ENCODE measurements at places on chromosomes 2 and 18.
A peak's percentile ranks its signal among the peaks of the same experiment; 100 is the strongest.

DNA sequence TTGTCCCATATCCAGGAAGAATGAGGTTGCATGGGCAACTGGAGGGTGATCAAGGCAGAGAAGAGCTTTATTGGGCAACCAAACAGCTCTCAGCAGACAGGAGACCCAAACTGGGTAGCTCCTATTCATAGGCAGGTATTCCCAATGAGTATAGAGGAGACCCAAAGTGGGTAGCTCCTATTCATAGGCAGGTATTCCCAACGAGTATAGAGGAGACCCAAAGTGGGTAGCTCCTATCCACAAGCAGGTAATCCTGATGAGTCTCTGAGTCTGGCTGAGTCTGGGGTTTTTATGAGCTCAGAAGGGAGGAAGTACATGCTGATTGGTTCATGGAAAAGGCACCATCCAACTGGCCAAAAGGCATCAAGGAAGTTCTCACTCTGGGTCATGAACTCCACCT lies 5.3 kb upstream of the GORASP2 start:
- DNase-seq = no peak

GRCh38 chr2:16073921-16074425 lies 133.6 kb downstream of the MYCN start:
- DNase-seq = no peak

- peak; percentile 78 for DNase-seq
These were observed 24.7 kb upstream of the PNPT1 start for GRCh38 chr2:55718165-55719008.

DNA sequence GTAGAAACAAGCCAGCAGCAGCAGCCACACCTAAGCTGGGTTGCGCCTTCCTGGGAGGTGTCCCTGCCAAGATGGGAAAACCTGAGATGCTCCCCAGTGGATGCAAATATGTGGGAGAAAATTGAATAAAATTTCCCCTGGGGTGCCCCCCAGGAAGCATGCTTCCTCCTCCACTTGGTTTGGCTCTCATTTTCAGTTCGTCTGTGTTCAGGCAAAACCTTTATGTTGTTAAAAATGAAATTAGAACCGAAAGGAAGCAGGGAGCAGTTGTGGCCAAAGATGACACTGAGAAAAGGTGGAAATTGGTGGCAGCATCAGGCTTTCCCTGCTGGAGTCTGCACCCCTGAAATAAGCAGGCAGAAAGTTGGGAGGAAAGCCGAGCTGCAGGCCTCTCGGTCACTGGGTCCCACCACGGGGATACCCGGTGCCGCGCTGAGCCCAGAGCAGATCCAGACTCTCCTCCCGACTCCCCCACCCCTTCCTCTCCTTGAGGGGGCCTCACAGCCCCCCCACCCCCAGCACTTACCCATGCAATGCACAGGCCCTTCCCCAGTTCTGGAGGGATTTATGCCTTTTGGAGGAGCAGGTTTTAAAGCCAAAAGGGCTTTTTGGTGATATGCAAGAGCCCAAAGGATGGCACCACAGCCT lies 267.7 kb upstream of the SPRED2 start:
- no peak for DNase-seq

- no peak for DNase-seq
These were observed 28.1 kb upstream of the CAB39 start for GRCh38 chr2:230684270-230685168.

DNA sequence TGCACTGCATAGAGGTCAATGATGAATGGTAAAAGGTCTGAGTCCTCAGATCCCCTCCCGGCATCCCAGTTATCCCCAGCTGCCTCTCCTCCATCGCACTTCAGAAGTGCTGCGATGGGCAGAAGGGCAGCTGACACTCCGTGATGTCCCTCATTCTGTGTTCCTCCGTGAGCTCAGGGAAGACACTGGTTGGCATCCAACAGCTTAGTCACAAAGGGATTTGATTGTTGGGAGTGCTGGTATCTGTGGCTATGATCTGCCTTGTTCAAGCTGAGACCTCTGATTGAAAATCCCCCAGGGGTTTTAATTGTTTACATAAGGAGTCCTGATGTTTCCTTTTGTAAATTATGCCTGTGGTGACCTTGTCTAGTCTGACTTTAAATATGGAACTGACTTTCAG lies 19.0 kb upstream of the SAG start:
- DNase-seq = peak; percentile 8

DNA sequence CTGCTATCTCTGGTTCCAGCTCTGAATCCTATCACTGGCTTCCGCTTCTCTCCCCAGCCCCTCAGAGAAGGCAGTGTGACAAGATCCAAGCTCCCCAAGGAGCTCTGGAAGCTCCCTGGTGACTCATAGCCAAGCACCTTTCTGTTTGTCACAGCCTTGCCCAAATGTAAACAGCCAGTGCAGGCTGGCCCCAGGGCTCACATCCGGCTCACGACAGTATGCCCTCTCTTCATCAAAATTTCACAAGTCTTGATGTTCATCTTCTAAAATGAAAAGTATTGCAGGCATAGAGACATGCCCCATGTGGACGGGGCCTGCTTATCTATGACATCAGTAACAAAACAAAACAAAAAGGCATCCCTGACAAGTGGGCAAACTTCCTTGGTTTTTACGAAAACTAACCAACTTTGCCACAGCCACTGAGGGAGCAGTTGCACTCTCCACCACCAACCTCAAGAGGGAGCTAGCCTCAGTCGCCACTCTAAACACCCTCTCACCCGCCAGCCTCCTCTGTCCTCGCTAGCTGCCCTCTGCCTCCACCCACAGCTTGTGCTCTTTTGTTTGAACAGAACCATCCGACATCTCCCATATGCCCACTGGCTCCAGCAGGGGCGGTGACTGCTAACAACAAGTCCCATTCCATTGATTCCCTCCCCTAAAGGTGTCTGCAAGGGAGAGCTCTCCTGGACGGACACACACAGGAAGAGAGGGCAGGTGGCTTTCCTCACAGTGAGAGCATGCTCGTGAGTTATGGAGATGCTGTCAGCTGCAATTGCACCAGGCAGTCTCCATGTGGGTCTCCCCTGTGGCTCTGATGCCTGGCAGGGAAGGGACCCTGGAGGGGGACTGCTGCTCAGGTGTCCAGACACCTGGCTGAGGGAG lies 71.0 kb upstream of the DAPL1 start:
- DNase-seq = no peak

DNA sequence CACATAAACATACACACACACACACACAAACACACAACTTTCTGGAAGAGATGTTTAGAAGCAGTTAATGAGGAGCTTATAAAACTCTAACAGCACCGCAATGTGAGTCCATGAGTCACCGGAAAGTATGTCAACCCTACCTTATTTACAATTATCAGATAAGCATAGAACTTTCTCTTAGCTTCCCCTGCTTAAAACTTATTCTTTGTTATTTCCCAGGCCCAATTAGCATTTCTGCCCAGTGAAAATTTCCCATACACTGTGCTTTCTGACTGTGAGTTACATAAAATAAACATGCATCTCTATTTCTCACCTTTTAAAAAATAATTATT lies 737.6 kb downstream of the LRP1B start:
- no peak for DNase-seq

DNA sequence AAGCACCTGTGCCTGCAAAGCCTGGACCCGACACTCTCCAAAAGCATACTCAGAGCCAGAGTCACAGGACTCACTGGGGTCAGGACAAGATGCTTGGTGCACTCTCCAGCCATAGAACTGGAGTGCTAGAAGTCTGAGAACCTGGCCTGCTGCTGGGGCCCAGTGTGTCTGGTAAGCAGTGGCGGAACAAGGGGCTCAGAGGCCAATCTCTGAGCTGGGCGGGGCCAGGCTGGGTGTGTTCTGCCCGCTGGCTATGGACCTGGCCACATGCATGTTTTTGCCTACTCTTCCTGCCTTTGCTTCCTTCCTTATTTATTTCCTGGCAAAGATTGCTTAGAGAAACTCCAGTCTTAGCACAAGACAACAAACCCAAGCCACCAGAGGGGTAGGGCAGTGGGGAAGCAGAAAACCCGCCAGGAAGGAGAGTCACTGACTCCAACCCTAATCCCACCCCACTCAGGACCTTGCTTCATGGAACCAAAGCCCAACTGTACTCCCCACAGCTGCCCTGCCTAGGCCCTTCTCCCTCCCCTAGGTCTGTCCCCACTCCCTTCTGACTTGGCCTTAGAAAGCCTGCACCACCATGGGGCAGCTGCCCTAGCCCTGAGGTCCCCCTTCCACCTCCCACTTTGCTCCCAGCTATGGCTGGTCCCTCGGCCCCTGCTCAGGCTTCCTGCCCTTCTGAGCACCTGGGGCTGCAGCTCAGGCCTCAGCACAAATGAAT lies 315.5 kb downstream of the CELF4 start:
- no peak for DNase-seq

GRCh38 chr2:20834331-20834730 lies 11.4 kb upstream of the LDAH start:
- no peak for DNase-seq

DNA sequence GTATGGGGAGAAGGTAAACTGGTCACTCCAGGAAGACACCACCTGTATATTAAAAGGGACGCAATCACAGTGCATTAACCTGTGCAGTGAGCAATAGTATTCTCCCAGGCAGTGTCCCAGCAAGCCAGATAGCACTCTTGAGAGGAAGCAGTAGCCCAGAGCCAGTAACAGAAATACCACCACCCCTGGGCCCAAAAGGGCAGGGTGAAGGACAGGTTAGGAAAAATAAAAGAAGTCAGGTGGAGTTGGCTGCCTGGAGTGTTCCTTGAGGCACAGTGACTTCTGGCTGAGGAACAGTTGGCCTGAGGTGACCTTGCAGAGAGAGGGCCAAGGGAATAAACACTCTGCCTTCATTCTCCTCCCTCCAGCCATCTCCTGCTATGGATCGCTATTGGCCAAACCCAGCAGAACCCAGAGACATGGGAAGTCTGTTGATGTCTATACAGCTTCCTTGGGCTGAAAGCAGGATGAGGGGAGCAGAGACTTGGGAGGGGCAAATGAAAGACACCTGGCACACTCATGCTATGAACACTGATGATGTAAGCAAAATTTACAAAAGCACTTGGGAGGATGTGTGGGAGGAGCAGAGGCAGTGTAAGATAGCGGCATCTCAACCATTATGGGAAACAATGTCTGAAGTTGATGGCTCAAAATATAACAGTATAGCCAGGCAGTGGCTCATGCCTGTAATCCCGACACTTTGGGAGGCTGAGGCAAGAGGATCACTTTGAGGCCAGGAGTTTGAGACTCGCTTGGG lies 7.5 kb downstream of the C18orf32 start:
- no peak for DNase-seq

- DNase-seq = no peak
These were observed 22.4 kb upstream of the CCBE1 start for GRCh38 chr18:59719544-59720181.

DNA sequence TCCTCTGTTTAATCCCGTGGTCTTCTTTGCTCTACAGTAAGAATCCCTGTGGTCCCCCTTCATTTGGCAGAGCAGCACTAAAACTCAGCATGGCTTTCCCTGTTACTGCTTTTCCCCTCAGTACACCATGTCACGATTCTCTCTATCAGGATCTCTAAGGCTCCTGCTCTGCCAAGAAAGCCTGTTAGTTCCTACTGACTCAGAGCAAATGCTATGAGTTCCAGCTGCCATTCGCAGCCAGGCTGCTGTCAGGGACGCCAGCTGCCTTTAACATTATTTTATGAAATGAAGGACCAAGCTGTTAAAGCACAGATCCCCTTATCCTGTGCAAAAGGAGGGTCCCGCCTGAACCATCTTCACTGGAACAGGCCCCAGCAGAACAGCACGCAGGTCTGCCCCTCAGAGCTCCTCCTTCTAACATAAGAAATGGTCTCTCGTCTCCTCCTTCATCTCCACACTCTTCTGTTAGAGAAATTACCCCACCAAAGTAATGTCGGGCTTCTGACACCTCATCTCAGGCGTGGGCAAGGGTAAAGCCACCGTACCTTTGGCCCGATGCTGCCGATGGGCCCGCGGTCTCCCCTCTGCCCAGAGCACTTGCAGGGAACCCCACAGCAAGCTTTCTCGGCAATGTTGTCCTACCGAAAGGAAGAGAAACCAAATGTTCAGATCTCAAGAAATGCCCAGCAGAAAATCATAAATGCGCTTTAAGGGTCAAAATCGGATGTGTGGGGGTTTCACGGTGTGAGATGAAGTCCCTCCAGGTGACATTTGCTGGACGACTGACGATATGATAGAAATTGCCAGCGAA lies 52.6 kb downstream of the COL6A3 start:
- no peak for DNase-seq

DNA sequence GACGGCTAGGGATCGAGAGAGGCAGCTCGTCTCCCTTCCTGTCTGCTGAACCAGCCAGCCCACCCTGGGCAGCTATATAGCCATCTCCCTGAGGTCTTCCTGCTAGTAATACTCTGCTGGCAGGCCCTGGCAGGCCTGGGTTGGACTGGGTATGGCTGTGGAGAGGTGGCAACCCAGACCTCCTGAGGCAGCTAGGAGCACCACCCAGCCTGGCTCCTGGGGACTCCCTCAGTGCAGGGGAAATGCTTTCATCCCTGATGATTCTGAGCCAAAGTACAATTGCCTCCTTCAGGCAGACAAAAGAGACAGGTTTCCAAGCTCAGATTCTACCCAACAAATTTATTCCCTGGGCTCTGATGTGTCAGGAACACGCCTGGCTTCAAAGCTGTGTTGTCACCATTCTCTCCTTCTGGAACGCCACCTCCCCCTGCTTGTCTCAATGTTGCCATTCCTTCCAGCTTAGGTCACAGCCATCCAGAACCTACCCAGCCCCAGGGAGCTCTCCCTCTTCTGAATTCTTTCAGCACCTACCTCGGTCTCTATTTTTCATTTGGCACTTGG lies 4.7 kb upstream of the DNAJB2 start:
- no peak for DNase-seq

GRCh38 chr18:58592223-58593214 lies 36.4 kb downstream of the ALPK2 start:
- no peak for DNase-seq

DNA sequence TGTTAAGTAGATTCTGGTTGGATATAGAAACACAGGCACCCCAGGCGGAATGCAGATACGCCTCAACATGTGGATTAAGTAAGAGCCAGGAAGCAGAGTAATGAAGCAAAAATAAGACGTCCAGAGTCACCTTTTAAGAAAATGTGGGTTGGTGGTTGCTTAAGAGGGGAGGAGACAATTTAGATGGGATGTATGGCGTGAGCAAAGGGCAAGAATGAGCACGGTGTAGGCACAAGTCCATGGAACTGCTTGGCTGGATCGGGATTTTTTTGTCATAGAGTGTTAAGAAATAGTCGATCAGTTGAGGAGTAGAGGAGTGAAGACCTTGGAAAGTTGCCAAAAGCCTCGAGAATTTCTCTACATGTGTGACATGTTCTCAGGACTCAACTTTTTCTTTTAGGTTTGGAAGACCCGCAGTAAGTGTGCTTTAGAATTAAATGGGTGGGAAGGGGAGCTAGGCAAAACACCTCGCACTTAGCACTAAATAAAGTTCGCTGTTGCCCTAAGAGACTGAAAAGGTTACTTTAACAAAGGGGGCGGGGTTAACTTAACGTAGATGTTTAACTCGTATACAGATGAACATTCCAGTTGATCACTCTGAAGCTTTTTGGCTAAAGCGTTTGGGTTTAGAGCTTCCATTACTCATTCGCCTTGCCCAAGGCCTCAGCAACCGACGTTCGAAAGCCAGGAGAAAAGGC lies 716 bp upstream of the SLC39A10 start:
- DNase-seq = no peak

DNA sequence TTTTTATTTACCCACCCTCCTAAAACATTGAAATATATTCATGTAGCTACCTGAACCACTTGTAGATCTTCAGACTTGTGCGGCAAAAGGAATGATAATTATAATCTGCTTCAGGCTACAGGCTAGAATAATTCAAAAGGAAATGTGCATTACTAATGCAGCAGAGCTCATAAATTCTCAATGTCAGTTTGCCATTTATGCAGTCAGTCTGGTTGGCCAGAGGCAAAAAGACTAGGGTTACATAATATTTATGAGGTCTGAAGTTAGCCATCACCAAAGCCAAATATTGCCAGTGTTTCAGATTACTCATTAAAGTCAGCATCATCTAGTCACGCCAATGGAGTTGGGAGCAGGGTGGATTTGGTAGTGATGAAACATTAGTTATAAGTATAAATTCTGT lies 38.9 kb downstream of the METAP1D start:
- no peak for DNase-seq

Data from NCI-H1417 treated with DMSO at 0.1 percent for 48 hours (cell line).